ENCODE measurements at places on chromosomes 13 and 19.

GRCh38 chr13:43469791-43470190 lies 317.0 kb downstream of the ENOX1 start:
- DNase-seq: no peak

DNA sequence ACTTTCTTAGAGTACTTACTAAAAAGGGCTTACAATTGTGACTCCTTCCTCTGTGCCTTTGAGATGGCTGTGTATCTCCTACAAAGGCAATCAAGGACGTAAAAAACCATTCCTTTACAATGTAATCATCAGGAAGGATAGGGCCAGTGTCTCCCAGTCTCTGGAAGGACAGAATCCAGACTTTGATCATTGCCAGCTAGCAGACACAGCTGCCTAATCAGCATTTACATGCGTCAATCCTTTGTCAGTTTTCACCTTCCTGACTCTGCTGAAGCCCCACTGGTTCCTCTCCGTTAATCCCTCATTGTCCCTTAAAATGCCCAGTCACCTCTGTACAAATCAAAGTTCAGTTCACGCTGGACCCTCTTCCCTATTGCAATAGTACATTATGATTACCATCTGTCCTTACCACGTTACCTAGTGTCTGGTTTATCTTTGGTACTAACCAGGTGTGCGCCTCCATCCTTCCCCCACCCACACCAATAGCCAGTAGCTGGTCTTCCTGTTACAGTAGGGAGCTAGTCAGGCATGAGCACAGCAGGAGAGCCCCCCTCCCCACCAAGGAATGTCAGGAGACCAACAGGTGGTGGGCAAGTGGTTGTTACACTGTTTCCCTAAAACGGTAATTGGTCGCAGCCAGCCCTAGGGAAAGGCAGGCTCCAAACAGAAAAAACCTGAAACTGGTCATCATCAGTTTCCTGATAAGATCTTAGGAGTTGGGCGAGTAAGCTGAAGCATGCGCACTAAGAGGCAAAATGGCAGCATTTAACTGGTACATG lies 49.7 kb downstream of the TGDS start:
- DNase-seq: no peak

DNA sequence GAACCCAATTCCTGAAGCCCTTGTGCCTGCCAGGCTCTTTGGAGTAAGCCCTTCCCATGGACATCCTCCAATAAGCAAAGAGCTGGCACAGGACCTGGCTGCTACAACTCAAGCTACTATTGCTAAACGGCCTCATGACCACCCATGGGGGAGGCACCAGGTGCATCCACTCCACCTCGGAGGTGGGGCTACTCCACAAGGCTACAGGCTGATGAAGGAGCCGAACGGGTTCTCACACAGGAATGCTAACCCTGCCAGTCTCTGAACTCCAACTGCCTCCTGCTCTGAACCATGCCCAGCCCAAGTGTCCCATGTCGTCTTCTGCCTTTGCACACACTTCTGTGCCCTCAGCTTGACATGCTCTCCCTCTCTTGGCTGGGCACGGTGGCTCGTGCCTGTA lies 10.0 kb downstream of the SYMPK start:
- no peak for DNase-seq

DNA sequence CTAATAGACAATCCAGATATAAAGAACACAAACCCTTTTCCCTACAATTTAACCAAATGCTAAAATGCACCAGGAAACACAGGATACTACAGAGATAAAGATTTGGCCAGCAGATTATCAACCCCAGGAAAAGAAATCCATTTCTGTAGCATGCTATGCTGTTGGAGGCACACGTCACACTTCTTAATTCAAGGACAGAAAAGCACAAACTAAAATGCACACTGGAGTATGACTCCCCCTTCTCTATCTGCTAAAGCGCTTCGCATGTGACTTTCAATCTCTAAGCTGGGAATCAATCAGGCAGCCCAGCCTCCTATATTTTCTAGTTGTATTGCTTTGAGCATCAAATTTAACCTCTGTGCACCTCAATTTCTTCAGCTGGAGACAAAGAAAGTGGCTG lies 22.2 kb downstream of the ABCC4 start:
- no peak for DNase-seq

DNA sequence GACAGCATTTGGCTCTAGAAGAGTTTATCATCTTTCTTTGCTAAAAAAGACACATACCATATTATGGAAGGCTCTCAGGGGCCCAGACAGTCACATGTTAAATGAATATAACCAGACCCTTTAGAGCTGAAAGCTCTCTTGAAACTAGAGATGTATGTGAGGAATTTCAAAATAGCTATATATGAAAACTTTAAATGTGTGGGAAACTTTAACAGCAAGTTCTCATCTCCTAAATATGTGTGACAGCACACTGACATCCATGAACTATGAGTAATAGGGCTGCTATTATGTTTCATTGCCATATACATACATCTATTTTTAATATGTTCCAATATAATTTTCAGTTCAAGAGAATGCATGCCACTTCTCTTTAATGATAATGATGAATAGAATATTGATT lies 509.5 kb downstream of the GPC6 start:
- DNase-seq: no peak

GRCh38 chr19:39144290-39145071 lies 18.9 kb downstream of the PAK4 start:
- DNase-seq: no peak

DNA sequence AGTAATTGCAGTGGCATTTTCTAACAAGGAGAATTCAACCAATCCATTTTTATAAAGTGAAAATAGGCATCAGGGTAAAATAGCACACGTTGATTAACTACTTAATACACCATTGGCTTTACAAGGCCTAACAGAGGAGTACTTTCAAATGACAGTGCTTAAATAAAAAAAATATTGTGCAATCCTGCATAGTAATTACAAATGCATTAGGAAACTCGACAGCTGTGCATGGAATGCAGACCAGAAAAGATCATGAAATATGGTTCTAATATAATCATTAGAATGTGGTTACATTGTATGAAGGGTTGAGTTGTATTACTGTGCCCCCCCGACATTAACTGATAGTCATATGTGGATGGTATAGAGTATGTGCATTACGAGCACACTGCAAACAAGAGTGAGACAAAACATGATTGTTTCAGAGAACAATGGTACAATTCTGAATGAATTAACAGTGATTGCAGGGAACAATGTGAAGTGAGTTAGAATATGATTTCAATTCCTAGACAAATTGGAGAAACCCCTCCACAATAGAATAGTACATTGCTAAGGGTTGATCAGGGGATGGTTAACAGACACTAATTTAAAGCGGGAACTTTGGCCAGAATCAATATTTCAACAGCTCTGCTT lies 270.6 kb downstream of the GPC5 start:
- DNase-seq: no peak

GRCh38 chr19:1081301-1082164 lies 13.6 kb downstream of the POLR2E start:
- no peak for DNase-seq

DNA sequence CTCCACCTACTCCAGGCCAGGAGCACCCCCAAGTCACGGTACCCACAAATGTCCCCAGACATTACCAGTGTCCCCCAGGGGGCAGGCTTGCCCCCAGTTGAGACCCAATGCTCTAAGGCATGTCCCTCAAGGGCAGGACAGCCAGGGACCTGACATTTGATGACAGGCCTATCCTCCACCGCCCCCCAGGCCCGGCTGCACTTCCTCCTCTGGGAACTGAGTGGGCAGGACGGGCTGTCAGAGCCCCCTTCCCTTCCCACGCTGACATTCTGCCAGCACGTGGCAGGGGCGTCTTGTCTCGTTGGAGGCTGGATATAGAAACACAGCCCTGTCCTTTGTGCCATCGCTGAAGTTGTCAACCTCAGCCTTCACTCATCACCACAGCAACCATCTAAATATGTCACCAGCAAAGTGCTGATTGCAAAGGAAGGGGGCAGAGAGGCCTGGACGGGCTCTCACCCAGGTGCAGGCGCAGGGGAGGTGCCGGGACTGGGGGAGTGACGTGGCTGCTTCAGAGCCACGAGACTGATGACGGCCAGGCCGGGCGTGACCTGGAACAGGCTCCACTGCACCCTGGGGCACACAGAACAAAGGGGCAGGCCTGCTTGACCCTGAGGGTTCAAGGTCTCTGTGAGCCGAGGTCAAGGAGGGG lies 38.4 kb downstream of the GNG7 start:
- DNase-seq: no peak

- no peak for DNase-seq
Observed at GRCh38 chr13:42794577-42795275, 13.3 kb downstream of the FAM216B start.

GRCh38 chr19:11506101-11506555 lies 489 bp upstream of the ZNF653 start:
- no peak for DNase-seq

DNA sequence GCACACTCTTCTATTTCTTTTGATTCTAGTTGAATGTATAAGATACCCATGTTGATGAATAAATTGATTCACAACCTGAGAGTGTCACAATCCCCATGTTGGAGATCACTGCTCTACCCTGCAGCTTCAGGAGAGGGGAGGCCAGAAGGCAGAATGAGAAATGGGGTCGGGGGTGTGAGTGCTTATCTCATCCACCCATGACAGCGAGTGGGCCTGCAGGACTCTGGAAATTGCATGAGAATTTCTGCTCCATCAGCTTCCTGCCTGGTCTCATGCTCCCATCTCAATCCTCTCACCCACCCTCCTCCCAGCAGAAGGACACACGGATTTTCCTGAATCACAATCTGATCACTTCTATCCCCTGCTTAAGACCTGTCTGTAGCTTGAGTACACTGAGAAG lies 22.9 kb upstream of the IGFL1 start:
- DNase-seq: no peak

DNA sequence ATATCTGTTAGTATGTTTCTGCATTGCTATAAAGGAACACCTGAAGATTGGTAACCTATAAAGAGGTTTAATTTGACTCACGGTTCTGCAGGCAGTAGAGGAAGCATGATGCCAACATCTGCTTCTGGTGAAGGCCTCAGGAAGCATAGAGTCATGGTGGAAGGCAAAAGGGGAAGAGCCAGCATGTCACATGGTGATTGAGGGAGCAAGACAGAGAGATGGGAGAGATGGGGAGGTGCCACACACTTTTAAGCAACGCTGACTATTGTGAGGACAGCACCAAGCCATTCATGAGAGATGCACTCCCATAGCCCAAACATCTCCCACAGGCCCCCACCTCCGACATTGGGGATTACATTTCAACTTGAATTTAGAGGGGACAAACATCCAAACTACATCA lies 32.8 kb downstream of the COG6 start:
- DNase-seq: no peak

GRCh38 chr19:8209462-8210378 lies 550 bp downstream of the CERS4 start:
- no peak for DNase-seq

DNA sequence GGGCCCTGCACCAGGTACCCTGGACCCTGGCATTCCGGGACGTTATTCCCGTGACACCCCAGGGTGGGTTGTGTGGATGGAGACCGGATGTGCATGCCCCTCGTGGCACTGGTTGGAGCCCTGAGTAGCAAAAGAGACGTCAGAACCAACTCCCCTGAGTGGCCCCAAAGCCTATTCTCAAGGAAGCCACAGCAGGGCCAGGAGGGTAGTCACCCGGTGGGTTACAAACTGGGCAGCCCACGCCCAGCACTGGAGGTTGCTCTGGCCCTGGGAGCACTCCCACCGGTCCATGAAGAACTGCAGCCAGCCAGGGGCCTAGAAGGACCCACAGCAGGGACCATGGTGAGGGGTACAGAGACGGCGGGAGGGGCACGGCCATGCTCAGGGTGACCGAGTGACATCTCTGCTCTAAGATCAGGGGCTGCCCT lies 7.5 kb downstream of the KLF16 start:
- no peak for DNase-seq

DNA sequence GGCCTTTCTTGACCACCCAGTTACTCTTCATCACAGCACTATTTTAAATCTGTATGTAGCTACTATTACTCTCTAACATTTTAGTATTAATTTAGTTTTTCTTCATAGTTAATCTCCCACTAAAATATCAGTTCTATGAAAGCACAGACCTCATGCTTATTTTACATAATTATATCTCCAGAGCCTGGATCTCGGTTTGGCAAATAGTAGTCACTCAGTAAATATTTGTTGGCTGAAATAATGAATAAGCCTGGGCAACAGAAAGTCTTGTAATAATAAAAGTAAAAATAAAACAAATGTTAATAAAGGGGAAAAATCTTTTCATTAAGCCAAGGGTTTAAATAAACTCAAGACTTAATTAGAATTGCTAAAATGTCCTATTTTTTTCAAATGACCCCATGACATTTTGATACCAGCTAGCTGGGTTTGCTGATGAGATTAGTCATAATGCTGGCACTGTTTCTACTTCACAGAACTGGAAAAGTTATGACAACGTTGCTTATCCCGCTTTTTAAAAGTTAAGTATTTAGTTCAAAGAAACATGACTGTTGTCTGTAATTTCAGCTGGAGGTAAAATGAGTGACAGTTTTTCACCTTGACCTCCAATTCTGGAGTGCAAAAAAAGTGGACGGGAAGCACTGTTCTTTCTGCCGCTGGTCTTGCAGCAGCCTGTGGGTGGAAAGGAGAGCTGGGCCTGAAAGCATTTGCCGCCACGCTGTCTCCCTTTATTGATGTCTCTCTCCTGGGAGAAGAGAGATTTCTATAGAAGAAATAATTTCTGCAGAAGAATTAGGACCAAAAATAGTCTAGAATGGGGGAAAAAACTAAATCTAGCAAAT lies 85.2 kb upstream of the SPATA13 start:
- no peak for DNase-seq

- no peak for DNase-seq
Observed at GRCh38 chr19:54650108-54650655, 12.6 kb upstream of the LILRB4 start.

Data from keratinocyte (primary cell).